Stimulated activated CD4-positive, alpha-beta T cell treated with anti-CD3 and anti-CD28 coated beads, Interleukin-15, amount 100 ng/mL, for 24 hours (primary cell): ENCODE measurements at places on chromosomes 3 and 15.

DNA sequence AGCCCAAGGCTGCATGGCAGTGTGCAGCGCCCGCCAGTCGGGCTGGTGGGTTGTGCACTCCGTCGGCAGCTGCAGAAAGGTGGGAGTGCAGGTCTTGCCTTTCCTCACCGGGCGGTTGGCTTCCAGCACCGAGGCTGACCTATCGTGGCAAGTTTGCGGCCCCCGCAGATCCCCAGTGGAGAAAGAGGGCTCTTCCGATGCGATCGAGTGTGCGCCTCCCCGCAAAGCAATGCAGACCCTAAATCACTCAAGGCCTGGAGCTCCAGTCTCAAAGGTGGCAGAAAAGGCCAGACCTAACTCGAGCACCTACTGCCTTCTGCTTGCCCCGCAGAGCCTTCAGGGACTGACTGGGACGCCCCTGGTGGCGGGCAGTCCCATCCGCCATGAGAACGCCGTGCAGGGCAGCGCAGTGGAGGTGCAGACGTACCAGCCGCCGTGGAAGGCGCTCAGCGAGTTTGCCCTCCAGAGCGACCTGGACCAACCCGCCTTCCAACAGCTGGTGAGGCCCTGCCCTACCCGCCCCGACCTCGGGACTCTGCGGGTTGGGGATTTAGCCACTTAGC is 4.3 kb downstream of the ISL2 start:
- peak; percentile 71 for DNase-seq

DNA sequence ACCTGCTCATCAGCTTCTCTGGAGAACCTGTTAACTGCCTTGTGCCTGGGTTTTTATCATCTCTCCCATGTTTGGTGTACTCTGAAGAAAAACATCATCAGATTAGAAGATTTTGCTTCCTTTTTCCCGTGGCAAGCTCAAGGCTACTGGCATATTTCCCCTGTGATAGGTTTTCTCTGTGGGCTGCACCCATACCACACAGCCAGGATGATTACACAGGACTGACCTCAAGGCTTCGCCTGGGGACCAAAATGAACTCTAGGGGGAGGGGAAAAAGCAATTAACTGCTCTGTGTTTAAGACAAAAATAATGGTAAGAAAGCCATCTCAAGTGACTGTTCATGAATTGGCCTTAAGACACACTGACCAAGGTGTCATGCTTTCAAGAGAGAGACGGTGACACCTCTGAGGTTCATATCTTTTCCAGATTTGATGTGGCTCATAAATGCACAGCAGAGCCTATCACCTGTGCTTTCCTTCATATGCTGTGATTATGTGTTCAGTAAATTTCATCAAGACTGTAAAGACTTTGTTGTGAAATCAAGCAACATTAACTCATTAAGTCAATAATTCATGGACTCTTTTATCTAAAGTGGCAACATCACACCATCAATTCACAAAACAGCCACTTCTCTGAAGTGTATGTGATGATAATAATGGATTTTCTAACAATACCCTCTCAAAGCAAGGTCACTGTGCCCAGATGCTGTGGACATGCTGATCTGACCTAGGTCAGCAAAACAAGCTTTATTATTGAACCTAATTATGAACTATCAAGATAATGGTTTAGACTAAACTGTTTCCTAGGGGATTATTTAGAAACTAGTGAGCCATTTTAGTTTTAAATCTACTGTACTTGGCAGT is 427.9 kb downstream of the WDR72 start:
- DNase-seq, result no peak

DNA sequence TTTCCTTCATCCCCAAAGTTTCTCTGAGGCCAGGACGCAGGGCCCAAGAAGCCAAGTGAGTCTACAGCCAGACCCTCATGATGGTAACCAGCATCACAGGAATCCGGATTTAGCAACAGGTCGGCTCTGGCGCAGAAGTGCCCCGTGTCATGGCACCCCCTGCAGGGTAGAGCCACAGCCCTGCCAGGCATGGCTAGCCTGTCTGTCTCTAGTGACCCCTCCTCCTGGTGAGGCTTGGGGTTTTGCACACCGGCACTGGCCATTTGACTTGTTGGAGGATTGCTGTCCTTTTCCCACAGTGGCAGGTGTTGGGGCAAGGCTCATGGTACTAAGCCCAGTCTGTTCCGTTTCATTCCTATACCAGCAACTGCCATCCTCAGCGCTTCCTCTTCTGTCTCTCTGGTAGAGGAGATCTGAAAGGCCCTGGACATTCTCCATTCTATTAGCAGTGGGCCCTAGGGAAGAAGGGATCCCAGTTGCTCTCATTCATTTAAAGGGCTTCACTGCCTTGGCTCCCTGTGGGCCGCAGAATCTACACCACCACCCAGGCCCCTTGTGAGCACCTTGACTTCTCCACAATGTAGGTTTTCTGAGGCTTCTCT is 9.4 kb upstream of the CHAC1 start:
- no peak for DNase-seq

- DNase-seq, result no peak
Measured at GRCh38 chr3:30458376-30459171, 147.8 kb upstream of the TGFBR2 start.

GRCh38 chr3:29335943-29336342 is 55.1 kb downstream of the RBMS3 start:
- no peak for DNase-seq

- DNase-seq, result no peak
Measured at GRCh38 chr3:89859757-89860156, 752.3 kb downstream of the EPHA3 start.

- no peak for DNase-seq
Measured at GRCh38 chr15:63045879-63046278, 3.3 kb downstream of the TPM1 start.

GRCh38 chr3:71384837-71385716 is 198.5 kb downstream of the FOXP1 start:
- DNase-seq, result no peak

GRCh38 chr3:73681610-73682009 is 56.9 kb upstream of the PDZRN3 start:
- no peak for DNase-seq

- DNase-seq, result no peak
Measured at GRCh38 chr15:39854161-39854560, 65.9 kb downstream of the GPR176 start.

- no peak for DNase-seq
Measured at GRCh38 chr3:191695131-191695814, 234.3 kb downstream of the PYDC2 start.

GRCh38 chr3:126512916-126513650 is 4.5 kb downstream of the UROC1 start:
- no peak for DNase-seq

DNA sequence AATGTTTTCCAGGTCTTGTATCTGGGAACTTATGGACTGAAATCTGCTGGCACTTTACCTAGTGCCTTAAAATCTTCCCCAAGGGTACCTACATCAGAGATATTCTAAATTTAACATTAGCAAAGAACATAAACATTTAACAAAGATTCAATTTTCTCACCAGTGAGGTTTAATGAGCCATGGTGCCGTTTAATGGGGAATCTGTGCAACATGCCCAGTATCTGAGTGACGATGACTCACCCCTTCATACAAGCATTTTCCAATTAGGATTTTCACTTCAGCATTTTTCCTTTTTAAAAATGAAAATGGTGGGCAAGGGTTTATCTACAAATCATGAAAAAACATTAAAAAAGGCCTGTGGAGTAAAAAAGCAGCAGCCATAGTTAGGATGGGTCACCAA is 189.4 kb downstream of the SLC9A9 start:
- no peak for DNase-seq

- DNase-seq, result no peak
Measured at GRCh38 chr15:69099941-69100340, 60.5 kb upstream of the GLCE start.

GRCh38 chr3:59313365-59313764 is 263.5 kb upstream of the CFAP20DC start:
- DNase-seq, result peak; percentile 64

GRCh38 chr3:104961851-104962250 is 404.9 kb upstream of the ALCAM start:
- no peak for DNase-seq

DNA sequence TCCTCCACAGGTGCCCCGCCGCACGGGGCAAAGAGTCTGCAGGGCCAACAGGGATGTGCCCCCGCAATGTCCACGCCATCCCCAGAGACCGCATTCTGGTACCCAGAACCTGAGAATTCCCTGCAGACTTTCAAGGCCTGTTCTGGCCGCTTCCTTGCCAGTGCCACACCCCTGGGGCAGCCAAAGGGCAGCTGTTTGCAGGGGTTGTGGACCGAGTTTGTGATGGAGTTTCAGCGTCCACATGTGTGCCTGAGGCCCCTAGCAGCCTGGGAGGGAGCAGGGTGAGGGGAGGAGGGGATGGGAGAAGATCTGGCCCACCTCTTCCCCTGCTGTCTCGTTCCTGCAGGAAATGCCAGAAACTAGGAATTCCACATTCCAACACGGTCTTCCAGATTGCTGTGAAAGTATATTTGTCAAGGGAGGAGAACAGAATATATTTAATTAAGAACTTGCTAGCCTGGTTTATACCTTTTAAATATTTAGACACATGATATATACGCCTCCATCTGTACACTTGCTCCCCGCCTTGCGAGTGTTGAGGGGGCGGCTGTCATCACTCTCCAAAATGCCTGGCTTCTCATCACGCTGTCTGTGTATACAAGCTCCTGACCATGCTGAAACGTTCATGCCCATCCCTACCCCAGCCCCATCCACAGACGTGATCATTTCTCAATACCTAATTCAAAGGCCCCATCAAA is 31.1 kb upstream of the RASA2 start:
- no peak for DNase-seq

DNA sequence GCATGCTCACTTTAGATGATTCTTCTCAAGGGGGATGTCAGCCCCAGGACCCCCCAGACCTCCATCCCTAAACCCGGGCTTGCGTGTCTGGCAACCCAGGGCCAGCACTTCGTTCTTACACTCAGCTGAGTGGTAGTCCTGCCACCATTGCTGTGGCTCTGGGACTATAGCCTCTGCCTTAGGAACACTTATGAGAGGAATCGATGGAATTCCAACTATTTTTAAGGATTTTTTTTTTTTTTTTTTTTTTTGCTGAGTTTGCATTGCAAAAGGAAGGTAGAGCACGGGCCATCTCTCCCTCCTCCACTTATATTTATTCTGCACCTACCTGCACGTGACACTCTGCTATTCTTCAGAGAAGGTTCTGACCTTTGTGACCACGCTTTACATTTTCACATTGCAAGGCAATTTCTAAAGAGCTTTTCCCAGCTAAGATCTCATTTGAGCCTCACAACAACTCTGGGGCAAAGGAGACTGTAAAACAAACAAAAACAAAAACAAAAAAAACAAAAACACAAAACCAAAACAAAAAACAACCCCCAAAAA is 113.9 kb downstream of the LPP start:
- no peak for DNase-seq

DNA sequence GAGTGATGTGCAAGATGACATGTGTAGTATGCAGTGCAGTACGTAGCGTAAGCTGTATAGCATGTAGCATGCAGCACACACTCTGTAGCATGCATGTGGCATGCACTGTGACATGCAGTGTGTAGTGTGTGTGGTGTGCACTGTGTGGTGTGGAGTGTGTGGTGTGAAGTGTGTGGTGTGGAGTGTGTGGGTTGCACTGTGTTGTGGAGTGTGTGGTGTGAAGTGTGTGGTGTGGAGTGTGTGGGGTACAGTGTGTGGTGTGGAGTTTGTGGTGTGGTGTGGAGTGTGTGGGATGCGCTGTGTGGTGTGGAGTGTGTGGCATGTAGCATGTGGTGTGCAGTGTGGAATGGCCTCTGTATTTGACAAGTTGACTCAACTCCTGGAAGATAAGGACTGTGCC is 39.2 kb downstream of the ROPN1B start:
- no peak for DNase-seq

DNA sequence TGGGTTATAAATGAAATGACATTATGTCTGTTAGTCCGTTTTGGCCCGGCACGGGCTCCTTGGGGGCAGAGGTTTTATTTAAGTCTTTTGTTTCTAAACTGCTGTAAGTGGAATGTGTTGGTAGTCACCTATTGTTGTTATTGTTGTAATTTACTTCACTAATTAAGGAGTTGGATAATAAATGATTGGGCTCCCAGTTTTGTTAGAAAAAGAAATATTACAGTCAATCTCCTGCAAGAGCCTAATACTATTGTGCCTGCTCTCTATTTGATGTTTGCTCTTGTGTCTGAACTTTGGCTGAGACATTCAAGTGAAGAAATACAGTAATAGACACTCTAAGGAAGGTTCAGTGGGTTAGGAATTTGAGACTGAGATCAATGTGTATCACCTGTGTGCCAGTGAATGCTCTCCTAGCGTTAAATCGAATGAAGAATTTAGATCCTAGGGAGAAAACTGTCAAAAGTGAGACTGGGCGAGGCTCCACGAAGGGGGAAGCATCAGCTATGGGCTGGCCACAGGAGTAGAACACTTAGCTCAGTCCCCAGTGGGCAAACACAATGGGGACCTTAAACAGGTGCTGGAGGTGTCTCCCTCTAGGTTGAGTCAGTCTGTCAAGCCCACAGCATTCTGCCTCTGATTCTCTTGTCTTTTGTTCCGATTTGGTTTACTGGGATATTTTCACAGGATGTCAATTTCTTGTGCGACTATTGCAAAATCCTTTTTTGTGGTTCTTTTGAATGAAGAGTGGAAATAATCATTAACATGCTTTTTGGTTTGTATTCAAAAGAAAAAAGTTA is 1.2 kb downstream of the ROBO2 start:
- DNase-seq, result no peak

- DNase-seq, result no peak
Measured at GRCh38 chr3:148214705-148215104, 483.0 kb upstream of the AGTR1 start.

DNA sequence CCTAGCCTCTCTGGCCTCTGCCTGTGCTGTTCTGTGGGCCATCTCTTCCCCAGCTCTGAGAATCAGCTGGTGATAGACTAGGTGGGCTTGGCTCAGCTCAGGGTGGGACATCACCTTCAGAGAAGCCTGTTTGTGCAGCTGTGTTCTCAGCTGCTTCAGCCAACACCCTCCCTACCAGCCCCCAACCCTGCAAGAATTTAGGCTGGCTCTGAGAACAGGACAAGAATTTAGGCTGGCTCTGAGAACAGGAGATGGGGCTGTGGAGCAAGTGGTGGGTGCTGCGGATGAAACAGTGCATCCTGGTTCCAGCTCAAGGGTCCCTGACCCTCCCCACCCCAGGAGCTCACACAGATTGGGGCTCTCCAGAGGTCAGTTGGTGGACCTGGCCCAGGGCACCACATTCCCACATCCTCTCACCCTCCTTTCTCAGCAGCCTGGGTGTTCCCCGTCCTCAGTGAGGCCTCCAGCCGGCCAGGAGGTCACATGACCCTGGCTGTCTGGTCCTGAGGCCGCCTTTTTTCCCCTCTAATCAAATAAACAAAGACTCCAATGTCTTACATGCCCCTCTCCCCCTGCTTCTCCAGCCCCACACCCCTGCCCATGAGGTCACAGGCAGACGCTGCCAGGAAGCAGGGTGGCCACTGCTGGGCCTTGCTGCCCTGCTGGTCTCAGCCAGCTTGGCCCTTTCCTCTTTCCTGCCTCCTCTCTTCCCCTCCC is 14.9 kb downstream of the PLEKHO2 start:
- no peak for DNase-seq

- peak; percentile 64 for DNase-seq
Measured at GRCh38 chr3:185537369-185537970, 14.9 kb downstream of the LIPH start.

DNA sequence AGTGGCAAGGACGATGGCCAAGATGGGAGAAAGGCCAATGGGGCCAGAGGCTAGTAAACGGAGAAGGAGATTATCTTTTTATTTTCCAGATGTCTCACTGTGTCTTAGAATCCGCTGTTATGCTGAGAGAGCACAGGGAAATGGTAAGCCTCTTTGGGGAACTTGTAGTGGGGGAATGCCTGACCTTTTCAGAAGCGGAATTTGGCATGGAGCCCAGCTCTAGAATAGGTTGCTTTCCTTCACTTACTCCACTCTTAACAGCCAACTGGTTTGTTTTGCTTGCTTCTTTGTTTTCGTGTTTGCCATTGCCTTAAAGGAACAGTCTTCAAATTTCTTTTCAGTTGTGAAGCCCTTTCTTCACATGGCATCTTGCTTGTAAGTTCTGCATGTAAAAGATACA is 316.2 kb upstream of the THRB start:
- DNase-seq, result no peak
